ENCODE measurements at places on chromosomes 3 and 15.

DNA sequence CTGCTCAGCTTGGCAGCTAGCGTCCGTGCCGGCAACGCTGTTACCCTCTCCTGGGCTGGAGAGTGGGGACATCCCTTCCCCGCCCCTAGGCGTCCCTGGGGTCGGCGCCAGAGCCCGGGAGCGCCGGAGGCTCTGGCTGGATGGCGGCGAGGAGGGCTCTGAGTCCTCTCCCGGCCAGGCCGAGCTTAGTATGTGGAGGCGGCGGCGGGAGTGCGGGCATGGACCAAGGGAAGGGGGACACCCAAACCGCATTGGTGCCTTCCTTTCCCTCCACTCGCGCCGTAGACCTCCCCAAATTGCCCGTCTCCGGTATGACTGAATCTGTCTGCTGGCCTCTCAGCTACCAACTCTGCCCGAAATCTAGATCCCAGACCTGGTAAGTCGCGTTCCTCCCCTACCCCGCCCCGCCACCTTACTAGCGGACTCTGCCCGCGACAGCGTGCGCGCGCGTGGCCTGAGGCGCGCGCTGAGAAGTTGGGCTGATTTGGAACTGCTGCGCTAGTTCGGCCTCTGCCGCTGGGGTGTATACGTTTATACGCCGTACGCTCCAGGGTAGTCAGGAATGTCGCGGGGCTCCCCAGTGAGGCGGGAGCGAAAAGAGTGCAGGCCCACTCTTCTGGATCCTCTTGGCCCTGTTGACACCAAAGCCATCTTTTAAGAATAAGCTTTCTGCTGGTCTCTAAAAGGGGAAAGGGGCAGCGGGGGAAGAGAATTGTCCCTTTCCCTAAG lies 12.2 kb downstream of the ZIC1 start:
- DNase-seq = no peak

- no peak for DNase-seq
Observed at GRCh38 chr3:100436951-100437350, 35.6 kb downstream of the LNP1 start.

DNA sequence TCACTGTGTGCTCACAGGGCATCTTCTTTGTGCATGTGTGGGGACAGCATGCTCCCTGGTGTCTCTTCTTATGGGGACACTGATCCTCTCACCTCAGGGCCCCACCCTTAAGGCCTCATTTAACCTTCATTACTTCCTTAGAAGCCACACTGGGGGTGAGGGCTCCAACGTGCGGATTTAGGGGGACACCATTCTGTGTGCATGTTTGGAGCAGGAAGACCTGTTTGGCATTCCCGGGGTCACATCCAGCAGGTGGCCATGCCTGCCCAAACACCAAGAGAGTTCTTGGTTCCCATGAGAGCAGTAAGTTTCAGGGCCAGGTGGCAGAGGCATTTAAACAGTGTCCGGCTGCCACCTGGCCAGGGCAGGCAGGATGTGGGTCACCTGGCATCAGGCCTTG lies 24.8 kb downstream of the PRR20G start:
- no peak for DNase-seq

GRCh38 chr15:58715266-58715917 lies 34.1 kb downstream of the ADAM10 start:
- DNase-seq = no peak

DNA sequence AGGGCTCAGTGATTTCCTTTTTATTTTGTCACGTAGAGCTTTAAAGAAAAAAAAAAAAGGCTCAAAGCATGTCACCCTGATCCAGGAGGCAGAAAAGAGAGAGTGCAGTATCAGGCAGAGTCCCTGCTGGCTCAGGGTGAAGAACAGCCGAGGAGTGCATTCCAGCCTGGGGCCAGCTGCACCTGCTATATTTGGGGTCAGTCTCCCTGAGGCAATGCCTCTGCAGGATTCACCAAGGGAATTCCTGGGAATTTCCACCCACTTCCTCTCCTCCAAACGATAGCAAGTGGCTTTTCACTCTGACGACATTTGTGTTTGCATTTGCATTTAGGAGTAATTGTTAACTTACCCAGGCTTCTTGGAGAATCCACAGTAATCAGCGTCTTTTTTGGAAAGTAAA lies 202.9 kb upstream of the CTNNB1 start:
- no peak for DNase-seq

GRCh38 chr3:133383175-133383574 lies 16.7 kb upstream of the BFSP2 start:
- DNase-seq = no peak

DNA sequence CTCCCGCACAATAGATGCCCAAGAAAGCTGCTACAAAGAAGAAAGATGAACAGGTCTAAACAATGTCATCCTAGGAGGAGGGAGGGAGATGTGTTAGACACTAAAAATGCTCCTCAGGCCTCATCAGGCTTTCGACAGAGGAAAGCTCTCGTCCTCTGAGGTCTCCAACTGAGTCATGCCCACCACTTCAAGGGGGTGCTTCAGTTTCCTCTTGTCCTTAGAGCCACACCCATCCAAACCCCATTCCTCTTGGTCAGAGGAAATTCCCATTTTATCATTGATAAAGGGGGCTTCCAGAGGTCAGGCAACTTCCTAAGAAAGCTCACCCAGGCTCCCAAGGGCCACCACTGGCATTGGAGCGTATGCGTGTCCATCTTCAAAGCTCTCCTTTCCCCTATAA lies 50.1 kb downstream of the HEG1 start:
- no peak for DNase-seq

GRCh38 chr15:52080031-52080430 lies 32.5 kb downstream of the BCL2L10 start:
- DNase-seq = no peak

DNA sequence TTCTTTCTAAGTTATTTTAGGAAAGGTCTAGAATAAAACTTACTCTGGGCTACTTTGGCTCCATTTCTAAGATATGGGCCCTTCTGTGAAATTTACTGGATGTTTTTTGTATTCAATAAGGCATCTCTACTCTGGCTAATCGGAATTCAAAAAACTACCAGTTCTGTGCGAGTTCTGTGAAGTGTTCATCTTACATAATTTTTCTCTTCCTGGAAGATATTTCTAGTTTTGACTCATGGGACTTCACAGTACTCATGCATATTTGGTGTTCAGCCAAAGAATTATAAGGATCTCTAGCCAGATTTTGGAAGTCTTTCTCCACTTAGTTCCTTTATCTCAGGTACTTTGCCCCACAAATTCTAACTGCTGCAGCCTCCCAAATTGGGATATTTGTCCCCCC lies 46.4 kb upstream of the MBNL1 start:
- DNase-seq = no peak

GRCh38 chr3:136728473-136728872 lies 23.7 kb downstream of the STAG1 start:
- no peak for DNase-seq

- DNase-seq = no peak
Observed at GRCh38 chr15:101455291-101456025, 34.0 kb downstream of the PCSK6 start.

DNA sequence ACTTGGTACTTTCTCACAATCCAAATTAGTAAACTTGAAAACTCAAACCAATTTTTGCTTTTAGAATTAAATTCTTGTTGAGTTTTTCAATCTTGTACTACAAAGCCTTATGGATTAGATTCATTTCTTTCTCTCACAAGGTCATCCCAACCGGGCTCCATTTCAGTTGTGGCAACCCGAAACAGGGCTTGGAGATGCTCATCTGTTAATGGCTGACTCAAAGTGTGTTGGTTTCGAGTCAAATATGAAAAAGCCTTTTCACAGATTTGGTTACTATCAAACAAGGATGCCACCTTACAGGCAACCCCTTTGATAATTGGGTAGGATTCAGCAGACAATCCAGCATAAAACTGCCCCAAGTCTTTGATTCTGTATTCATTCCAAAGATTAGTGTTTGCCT lies 1.8 kb downstream of the EPM2AIP1 start:
- no peak for DNase-seq

DNA sequence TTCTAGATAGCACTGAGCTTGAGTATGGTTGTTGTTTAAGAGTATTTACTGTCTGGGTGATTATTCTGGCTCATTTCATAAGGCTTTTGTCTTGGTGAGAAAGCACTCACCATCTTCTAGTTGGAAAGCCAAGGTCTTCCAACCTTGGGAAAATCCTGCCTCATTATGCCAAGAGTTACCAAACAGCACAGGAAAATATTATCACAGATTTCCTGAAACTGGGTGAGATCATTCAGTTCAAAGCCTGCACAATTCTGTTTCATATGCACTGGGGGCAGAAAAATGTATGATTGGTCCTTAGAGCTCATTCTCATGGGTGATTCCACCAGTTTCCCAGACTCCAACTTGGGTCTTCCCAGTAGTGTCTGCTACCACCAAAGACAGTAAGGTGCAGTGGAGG lies 291.8 kb downstream of the RORA start:
- DNase-seq = no peak

GRCh38 chr15:42275780-42276391 lies 2.7 kb upstream of the TMEM87A start:
- no peak for DNase-seq

- no peak for DNase-seq
Observed at GRCh38 chr3:108300103-108300849, 3.9 kb downstream of the HHLA2 start.

- no peak for DNase-seq
Observed at GRCh38 chr15:35560870-35561269, 14.9 kb upstream of the DPH6 start.

GRCh38 chr3:24185738-24186384 lies 240.8 kb downstream of the NR1D2 start:
- peak; percentile 72 for DNase-seq

- no peak for DNase-seq
Observed at GRCh38 chr3:57234613-57235575, 7.4 kb downstream of the APPL1 start.

DNA sequence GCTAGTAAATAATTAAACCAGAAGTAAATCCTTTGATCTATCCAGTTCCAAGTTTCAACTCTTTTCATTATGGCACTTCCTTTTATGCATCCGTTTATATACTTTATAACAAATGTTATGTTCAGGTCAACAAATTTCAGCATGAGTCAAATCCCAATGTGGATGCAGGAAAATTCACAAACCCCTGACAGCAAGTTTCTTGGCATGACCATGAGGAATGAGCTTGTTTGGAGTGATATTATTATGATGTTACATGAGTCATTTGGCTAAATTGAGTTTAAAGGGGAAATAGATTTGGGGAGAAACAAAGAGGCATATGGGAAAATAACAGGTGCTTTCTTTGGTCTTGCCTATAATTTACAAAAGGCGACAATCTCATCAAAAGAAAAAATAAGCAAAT lies 32.1 kb upstream of the KCNMB2 start:
- DNase-seq = no peak

GRCh38 chr15:54289590-54290136 lies 311.4 kb downstream of the UNC13C start:
- no peak for DNase-seq

DNA sequence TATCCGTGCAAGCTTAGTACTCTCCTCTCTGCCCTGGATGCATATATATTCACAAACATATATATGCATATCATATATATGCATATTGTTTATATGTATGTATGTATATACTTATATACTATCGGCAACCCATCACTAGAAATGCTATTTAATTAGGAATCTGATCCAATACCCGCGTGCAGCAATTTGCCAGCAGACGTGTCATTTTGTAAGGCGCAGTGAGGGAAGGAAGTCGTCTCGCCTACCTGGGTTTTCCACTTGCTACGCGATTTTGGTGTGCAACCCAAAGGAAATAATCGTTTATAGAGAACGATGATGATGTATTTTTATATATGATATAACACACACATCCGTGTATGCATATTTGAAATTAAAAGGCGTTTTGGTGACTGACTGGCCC lies 5.6 kb upstream of the FEZF2 start:
- no peak for DNase-seq

DNA sequence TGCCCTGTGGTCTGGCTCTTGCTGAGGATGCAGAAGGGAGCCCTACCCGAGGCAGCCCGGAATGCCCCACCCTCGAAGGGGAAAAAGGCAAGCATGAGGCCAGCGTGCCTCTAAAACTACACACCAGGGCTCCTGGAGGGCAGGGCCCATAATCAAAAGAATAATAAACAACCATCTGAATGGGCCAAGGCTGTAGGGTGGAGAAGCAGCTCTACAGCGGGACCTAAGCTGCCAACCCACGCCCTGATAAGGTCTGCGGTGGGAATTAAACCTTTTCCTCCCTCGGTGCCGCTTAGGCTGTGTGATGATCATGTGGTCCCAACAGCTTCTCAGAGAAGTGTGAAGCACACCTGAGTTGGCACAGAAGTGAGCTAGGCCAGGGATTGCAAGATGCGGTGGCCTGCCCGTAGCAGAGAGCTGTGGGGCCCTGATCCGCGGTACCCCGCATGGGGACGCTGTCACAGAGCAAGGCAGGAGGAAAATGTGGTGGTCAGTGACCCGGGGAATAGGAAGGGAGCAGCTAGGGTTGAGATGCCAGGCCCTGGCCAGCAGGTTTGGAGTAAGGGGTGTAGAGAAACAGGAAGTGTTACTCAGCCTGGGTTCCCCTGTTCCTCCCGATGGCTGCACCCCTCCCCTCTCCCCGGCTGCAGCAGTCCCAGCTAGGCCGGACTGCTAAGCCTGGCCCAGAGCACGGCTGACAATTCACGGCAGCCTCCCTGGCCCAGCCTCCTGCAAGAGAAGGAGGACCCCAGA lies 1.1 kb upstream of the C15orf62 start:
- DNase-seq = no peak

DNA sequence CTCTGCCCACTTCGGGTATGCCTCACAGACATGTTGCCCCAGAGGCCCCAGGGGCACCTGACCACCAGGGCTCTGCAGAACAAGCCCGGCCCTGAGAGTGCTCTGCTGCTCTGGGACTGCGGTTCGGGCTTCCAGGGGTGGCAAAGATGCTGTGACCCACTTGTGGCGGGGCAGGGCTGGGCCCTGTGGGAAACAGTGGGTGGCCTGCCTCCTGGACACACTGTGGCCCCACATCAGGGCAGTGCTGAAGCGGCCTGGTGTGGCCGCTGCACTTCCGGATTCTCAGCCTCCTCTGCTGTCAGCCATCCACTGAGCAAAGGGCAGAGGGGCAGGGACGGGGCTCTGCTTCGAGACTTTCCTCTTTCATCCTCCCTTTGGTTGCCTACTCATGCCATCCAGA lies 26.5 kb upstream of the PLXND1 start:
- no peak for DNase-seq

DNA sequence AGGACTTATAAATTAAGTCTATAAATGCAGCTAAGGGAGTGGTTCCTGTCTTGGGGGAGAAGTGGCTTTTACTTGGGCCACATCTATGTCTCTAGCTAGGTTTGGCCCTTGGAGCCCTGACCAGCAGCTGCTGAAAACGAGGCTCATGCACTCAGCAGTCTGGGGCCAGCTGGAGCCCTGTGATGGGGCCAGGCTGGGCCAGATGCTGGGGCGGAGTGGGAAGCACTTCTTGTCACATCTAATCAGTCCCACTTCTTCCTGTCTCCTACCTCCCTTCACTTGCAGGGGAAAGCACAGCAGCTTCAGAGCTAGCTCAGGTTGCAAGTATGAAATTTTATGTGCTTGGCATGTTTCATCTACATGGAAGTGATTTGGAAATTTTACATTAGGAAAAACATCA lies 209.9 kb upstream of the ROPN1 start:
- no peak for DNase-seq

DNA sequence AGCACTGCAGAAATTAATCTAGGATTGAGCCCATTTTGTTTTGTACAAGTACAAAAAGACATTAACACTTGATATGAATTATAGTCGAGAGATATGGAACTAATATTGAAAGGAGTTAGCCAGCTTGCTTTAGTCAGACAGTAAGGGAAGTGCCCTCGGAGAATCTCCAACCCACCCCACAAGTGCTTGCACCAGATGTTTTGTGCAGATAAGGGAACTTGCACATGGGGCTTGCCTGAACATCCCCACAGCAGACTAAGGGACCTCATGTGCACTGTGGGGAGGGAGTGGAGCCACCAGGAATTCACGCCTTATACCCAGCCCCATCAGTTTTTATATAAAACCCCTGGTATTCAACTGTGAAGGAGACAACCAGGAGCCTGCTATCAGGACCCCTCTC lies 122.3 kb downstream of the EFHB start:
- peak; percentile 66 for DNase-seq

All from Jurkat, Clone E6-1 (cell line).